ENCODE measurements at places on chromosomes 4 and X.

DNA sequence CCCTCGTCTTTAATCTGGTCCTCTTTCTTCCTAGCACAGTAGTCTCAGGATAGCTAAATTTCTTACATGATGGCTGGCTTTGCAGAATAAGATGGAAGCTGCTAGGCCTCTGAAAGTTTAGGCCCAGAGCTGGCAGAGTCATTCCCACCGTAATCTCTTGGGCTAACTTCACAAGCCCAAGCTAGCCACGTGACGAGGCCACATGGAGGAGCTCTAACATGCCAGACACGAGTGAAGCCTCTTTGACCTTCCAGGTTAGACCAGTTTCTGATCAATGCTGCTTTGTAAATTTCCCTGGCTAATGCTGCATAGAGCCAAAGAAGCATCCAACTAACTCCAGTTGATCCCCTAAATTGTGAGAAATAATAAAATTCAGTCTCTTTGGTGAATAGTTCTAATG is 9.5 kb upstream of the CENPE start:
- no peak for DNase-seq

GRCh38 chr4:110624904-110625494 is 2.1 kb upstream of the PITX2 start:
- DNase-seq: no peak

GRCh38 chrX:20743046-20743445 is 476.3 kb upstream of the RPS6KA3 start:
- DNase-seq: no peak

DNA sequence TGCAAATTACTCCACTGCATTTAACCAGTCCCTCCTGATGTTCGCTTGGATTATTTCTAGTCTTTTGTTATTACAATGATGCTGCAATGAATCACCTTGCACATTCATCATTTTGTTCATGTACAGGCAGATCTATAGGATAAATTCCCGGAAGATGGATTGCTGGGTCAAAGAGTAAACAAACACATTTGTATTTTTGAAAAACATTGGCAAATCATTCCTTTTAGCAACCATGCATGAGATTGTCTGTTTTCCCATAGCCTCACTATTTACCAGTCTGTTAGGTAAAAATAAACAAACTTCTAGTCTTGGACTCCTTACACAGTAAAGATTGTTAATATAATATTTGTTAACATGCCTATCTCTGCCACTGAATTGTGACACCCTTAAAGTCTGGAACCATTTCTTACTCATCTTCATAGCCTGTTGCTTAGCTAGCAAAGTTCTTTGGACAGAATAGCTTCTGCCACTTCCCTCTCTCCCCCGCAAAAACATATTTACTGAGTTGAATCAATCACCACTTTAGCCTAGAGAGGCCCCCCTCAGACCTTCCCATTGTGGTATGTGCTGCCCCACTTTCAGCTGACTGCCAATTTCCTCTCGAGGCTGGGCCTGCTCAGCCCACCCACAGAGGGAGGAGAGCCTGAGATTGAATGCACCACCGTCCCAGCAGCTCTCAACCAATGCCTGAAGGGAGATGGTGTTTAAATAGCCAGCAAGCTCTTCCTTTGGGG is 108.4 kb upstream of the ATXN3L start:
- DNase-seq: no peak

DNA sequence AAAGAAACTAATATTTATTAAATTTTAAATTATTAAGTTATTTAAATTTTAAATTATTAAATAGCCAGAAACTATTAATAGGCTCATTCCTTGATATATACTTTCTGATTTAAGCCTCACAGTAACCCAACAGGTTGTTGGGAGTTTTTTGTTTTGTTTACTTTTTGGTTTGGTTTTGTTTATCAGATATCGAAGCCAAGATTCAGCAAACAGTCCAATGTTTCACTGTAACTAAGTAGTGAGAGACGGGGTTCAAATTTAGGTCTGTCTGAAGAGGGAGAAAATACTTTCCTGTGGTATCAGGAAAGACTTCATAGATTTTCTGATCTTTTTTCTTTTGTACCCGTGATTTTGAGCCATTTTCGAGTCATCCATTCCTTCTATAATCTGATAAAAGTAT is 54.2 kb downstream of the CCDC158 start:
- DNase-seq: no peak

DNA sequence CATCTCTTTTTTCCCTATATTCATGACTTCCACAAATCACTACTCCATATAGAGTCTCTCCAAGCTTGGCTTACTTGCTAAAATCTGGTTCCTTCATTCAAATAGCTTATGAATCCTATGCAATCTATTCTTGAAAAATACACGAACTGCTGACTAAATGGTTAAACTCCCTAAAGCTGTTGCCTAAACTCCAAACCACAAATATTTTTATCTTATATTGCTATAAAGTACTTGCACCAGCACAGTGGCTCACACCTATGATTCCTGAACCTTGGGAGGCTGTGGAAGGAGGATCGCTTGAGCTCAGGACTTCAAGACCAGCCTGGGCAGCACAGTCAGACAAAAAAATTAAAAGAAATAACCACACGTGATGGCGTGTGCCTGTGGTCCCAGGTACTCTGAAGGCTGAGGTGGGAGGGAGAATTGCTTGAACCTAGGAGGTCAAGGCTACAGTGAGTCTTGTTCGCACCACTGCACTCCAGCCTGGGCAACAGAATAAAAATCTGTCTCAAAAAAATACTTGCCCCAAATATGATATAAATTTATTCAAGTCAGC is 2.2 kb downstream of the FBXO8 start:
- DNase-seq: no peak

GRCh38 chr4:103915224-103915869 is 195.6 kb upstream of the TACR3 start:
- DNase-seq: no peak

DNA sequence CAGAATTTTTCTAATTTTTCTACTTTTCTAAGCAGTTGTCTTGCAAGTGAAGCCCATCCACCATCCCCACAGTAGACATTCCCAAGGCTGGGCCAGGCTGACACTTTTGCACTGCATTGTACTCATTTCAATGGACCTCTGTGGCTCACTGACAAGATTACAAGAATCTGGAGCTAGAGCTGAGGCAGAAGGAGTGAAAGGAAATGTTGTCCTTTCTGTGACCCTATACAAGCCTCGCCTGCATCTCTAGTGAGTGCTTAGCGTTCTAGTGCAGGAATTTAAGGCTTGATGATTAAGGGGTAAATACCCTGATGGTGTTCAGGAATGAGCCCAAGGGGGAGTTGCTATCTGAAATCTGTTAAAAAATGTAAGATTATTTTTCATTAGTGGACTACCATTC is 6.3 kb downstream of the MAGED1 start:
- DNase-seq: no peak

- no peak for DNase-seq
These were observed 143.4 kb upstream of the ATP6AP2 start for GRCh38 chrX:40437348-40437747.

- no peak for DNase-seq
These were observed 22.4 kb downstream of the GPM6A start for GRCh38 chr4:175789647-175790046.

DNA sequence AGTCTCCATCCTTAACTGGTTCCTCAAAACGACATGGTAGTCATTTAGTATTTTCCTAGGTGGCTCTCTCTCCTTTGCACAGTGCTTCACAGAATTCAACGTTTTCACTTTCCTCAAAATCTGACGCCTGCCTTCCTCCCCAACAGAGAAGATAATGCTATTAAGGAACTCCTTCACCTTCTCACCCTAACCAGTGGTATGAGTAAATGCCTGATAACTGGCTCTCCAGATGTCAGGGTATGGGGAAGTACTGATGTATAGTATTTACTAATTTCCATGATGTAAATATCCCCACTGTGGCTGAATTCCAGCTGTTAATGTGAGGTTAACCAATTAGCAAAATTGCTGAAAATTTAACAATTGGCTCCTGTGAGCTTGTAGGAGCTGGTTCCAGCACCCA is 28.8 kb upstream of the NSUN7 start:
- no peak for DNase-seq

All from activated CD4-positive, alpha-beta T cell treated with anti-CD3 and anti-CD28 coated beads, Interleukin-2, amount 50 U/mL, for 24 hours (primary cell).